ENCODE measurements at places on chromosomes 16 and 17.

- no peak for DNase-seq
These were observed 4.8 kb downstream of the SPNS2 start for GRCh38 chr17:4503283-4504025.

- peak; percentile 57 for DNase-seq
These were observed 164.0 kb downstream of the LAT start for GRCh38 chr16:29148867-29149272.

- DNase-seq: no peak
These were observed 225.5 kb downstream of the LGALS9B start for GRCh38 chr17:20241855-20242254.

DNA sequence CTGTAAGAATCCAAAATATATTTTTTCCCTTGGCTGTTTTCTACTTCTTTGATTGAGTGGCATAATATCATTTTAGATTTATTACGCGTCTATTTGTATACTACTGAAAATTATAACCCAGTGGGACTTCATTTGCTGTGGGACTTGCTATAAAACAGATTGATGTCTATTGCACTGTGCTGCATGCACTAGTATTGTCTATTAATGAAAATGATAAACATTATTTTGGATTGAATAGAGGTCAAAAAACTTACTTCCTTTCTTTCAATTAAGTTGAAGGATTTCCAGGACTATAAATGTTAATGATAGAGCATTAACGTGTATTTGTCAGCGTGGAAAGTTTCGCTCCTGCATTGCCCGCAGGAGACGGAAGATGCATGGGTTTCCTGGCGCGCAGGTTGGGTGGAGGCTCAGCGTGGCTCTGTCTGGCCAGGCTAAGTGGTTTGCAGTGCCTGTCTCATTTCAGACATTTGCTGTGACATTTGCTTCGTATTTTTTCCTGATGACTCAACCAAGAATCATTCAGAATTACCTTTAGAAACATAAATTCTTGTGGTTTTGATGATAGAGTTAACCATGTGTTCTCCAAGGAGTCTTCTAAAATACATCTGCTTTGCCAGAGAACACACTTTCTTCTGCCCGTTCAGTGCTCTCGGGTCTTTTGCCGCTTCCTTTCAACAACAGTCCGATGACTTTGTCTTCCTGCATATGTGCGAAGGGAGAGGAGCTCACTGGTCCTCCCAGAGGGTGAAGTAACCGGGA lies 216.7 kb downstream of the RPTOR start:
- DNase-seq: peak; percentile 50

DNA sequence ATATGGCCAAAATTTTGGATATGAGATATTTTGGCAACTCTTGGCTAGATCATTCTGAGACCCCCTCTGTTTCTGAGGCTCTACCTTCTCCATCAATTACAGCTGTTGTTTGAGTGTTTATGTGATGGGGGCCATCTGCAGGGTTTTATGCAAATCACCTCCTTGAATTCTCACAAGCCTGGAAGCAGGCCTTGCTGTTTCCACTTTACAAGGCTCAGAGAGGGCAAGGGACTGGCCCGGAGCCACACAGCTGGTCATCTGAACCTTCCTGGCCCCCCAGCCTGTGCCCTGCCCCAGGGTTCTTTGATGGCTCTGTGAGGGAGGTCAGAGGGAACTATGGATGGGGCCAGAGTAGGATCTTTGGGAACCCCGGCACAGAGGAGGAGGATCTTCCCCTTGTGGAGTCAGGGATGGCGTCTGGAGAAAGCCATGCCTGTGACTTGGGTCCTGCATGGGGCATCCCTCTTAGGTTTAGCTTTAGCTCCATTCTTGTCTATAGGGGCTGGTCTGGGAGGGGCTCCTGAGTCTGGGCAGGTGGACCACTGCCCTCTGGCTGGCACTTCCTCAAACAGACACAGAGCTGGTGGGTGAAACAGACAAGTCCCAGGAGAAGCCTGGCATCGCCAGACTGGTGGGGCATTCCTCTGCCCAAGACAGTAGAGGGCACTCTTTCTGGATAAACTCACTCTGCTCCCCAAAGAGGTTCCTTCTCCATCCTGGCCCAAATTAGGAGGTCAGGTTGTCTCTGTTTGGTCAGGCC lies 26.2 kb downstream of the IL21R start:
- peak; percentile 36 for DNase-seq
